GM06990 (cell line): ENCODE measurements at places on chromosomes 6 and 20.

DNA sequence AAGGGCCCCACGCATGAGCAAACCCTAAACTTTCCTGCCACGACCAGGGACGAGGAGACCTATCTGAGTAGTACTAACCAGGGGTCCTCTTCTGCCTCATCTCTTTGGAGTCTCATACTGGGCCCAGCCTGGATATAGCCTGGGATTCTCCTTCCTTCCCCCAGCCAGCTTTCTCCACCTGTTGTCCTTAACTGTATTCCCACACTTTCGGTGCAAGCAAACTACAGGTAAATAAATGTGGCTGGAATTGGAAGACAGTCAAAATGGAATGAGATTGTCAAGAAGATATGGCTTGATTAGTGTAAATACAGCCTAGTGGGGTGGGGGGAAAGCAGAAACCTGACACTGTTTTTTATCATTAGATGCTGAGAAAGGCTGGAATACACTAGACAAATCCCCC is 23.5 kb upstream of the LY86 start:
- DNase-seq, result no peak

GRCh38 chr20:25470045-25470444 is 62.6 kb downstream of the GINS1 start:
- peak; percentile 28 for DNase-seq

GRCh38 chr20:10115021-10115420 is 80.2 kb downstream of the ANKEF1 start:
- no peak for DNase-seq

- DNase-seq, result no peak
These were observed 463.0 kb downstream of the DHX35 start for GRCh38 chr20:39424962-39425678.

DNA sequence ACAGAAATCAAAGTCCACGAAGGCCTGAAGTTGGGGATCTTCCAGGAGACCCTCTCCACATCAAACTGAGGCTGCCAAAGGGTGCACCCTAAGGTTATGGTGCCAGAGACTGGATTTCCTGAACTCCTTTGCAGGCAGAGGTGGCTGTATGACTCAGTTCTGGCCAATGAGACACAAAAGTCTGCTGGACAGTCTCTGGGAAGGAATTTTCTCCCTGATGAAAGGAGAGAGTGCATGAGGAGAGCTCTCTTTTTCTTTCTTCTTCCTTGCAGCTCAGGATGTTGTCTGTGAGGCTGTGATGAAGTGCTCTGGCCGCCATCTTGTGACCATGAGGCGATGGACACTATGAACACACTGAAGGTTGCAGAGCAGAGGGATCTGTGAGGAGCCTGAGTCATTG is 85.2 kb downstream of the MDGA1 start:
- no peak for DNase-seq

DNA sequence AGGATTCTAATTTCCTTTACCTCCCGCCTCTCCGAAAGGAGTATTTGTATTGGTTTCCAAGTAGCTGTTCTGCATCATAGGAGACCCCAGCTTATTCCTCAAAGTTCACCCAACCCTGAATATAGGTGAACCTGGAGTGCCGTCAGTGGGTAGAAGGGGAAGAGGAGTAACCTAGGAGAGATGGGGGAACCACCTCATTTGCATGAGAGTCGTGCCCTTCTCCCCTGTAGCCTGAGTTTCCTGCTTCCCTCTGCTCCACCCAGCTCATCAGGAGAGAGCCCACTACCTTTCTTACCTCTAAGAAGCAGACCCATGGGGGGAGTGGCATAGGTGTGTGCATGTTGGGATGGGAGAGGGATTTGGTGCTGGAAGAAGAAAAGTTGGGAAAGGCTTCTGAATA is 17.3 kb upstream of the WFDC2 start:
- DNase-seq, result no peak

DNA sequence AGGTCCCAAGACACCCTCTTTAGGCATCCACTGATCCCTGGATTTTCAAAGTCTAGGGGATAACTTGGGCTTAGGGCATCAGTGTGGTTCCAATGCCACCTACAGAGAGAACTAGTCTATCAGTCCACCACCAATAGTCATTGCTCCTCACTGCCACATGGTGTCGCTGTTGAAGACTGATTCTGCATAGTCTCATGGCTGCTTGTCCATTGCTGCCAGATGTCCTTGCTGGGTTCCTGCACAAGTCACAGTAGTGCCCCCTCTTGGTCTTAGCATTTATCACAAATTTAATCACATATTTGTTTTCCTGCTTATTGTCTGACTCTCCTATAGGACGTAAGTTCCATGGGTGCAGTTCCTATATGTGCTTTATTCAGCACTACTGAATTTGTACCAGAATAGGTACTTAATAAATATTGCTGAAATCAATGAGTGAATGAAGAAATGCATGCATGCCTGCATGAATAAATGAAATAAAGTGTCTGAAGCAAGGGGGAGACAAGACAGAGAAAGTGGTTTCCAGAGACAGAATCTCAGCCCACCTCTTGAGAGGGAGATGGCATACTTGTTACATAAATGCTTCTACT is 45.9 kb upstream of the RALY start:
- no peak for DNase-seq

DNA sequence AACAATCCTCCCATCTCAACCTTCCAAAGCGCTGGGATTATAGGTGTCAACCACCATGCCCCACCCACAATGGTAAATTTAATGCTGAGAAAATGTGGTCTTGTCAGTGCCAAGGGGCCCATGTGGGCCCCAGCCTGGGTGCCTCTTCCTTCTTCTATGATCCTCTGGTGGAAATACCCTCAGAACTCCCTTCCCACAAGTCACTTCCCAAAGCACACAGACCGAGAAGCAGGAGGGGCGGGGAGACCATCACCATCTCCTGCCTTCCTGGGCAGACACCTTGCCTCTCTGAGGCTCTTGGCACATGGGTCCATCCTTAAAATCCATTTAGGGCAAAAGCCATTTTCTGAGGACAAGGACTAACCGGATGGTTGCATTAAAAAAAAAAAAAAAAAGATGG is 59.0 kb downstream of the NOL4L start:
- DNase-seq, result no peak

DNA sequence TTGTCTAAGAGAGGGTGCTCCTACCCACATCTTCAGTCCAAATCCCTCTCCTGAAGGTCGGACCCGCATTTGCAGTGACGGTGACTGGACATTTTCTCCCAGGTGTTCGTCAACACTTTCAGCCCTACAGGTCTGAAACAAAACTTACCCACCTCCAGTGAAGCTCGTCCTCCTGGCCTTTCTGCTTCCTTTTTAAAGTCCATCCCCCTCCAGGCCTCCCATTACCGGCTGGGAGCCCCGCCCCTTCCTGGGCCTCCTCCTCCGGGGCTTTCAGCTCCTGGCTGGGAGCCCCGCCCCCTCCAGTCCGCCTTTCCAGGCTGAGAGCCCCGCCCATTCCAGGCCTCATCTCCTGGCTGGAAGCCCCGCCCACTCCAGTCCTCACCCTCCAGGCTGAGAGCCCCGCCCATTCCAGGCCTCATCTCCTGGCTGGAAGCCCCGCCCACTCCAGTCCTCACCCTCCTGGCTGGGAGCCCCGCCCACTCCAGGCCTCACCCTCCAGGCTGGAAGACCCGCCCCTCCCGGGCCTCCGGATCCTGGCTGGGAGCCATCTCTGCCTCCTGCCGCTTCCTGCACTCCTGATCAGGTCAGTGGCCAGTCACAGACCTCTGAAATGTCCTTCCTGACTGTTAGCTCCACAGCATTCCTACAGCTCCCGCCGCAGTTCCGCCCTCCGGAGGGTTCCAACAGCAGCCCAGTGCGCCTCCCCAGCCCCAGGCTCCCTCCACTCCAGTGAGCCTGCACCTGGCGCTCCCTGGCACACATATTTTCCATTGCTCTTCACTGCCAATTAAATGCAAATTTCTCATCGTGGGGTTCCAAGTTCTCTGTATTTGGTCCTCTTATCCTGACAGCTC is 98.5 kb downstream of the LY86 start:
- no peak for DNase-seq

DNA sequence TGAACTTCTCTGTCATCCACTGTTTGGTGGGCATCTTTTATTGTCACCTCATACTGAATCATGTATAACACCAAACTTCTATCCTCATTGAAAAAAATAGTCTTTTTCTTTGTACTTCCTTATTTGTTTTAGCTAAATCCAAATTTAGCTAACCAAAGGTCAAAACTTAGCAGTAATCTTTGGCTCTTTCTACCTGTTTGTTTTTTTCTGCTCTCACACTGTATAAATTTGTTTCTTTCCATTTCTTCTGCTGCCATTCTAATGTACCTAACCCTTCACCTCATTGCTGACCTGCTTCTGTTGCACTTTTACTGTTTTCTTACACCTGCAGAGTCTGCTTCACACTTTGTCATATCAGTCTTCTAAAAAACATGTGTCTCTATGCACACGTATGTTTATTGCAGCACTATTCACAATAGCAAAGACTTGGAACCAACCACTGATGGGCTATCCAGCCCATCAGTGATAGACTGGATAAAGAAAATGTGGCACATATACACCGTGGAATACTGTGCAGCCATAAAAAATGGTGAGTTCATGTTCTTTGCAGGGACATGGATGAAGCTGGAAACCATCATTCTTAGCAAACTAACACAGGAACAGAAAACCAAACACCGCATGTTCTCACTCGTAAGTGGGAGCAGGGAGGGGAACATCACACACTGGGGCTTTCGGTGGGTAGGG is 7.2 kb downstream of the ATRN start:
- DNase-seq, result no peak

- no peak for DNase-seq
These were observed 663.3 kb downstream of the RFPL4B start for GRCh38 chr6:113010196-113010989.

DNA sequence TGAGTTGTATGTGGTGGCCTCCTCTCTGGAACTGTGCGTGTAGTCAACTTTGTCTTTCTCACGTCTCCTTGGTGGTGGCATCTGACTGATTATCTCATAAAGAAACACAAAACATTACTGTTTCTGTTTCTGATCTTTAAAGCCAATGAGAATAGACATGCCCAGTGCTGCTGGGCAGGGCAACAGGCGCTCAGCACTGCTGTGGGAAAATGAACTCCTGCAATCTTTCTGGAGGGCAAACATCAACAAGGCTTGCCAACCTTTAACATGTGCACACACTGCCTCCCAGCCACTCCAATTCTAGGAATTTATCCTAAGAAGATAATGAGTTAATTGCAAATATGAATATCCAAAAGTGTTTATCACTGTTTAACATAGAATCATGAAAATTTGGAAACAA is 106.3 kb upstream of the CD93 start:
- DNase-seq, result no peak

DNA sequence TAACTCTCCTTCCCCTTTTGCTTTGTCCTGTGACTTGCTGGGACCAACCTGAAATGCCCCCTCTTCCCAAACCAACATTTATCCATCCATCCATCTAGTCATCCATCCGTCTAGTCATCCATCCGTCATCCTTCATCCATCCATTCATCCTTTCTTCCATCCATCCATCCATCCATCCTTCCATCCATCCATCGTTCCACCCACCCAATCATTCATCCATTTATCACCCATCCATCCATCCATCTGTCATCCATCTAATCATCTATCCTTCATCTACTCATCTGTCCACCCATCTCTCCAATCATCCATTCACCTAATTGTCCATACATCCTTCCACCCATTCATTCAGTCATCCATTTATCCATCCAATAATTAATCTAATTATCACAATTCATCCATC is 92.7 kb downstream of the EDN3 start:
- DNase-seq, result no peak

DNA sequence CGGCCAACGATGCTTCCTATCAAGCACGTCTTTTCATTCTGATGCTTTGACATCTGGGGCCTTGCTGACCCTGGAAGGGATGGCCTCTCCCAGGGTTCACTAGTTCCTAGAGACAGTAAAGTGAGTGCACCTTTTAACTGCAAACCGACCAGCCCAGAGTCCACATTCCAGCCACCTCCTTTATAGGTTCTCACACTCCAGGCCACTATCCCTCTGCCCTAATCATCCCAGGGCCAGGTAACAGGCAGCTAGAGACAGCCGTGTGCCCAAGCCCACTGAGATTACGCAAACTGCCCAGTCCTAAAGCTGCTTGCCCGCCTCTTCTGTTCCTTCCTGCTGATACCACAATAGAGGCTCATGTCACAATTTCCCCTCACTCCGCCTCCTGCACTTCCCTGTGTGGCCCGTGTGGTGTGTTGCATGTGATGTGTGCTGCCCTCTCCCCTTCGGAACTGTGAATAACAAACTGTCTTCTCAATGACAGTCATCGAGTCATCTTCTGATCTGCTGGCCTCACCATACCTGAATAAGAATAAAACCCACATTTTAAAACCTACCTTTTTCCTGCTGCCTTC is 123.7 kb upstream of the EXOC2 start:
- no peak for DNase-seq

DNA sequence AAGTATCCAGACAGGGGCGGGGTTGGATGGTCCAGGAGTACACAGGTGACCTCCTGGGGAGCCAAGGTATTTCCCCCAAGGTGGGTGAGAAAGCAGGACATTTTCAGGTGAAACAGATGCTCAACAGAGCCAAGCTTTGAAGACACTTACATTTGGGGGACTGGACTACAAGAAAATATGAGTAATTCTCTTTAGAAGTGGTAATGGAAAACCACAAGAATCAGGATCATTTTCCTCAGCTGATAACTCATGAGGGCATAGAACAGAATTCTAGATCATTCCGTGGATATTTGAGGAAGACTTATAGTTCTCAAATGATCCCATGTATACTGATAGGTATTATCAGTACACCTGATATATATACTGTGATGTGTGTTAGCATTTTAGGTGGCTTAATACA is 89.9 kb downstream of the UST start:
- no peak for DNase-seq

GRCh38 chr6:170131351-170131750 is 159.5 kb downstream of the DLL1 start:
- no peak for DNase-seq

GRCh38 chr6:134172706-134173365 is 120.4 kb upstream of the SLC2A12 start:
- no peak for DNase-seq

DNA sequence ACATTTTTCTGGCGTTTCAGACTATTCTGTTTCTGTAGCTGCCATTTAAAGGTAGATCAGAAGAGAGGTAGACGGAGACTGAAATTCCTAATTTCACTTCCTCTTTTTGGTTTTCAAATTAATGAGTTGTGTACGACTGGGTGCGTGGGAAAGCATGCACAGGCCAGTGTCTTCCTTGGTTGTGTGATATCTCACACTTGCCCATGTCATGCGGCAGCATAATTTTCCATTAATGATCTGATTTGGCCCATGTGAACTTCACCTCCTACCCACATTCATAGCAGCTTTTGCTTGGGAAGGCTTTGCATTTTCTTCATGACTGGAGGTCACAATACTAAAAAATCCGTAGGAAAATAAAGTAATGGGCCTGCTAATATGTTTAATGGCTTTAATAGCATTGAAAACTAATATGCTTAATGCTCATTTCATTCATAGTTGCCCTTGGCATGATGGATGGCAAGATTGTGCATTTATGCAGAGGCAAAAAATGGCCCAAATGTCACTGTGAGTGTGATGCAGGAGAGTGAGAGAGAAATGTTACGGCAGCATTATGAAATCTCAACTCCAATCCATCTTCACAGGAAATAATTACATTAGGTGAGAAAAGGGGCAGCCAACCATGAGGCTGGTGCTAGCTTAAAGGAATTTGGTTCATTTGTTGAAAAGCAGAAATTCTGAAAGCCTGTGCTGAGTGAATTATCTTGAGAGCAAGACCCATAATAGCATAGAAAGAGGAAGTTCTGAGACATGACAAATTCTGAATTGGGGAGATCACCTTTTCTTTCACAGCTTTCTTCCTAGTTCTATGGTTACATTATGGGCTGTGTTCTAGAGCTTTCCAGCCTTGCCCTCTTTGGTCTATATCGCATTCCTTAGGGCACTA is 69.0 kb upstream of the UST start:
- peak; percentile 79 for DNase-seq

GRCh38 chr20:16707674-16708073 is 22.2 kb upstream of the SNRPB2 start:
- DNase-seq, result no peak

- DNase-seq, result peak; percentile 0
These were observed 1370.3 kb upstream of the CITED2 start for GRCh38 chr6:140744659-140745320.
